ENCODE measurements at places on chromosomes 11 and 22. TPM values are rescaled to one million over a fixed set of nuclear protein-coding genes. Genes with fewer than 3 reads are reported as not detected.
A peak's percentile ranks its signal among the peaks of the same experiment; 100 is the strongest.

GRCh38 chr11:131763193-131763890, 392.9 kb downstream of the NTM start:
- no peaks in the 10 kb centered on the region for H3K36me3 ChIP-seq
- H3K4me1 ChIP-seq, result peaks cover 55% of the 10 kb centered on the region
- no peaks in the 10 kb centered on the region for H3K27me3 ChIP-seq
- H3K27ac ChIP-seq, result peak overlapping the region; percentile 87
- DNase-seq, result peak; percentile 84

- no peak overlapping the region for H3K4me3 ChIP-seq
- H3K4me1 ChIP-seq, result no peaks in the 10 kb centered on the region
- DNase-seq, result no peak
- no peak overlapping the region for H3K27ac ChIP-seq
- H3K27me3 ChIP-seq, result peaks cover 4% of the 10 kb centered on the region
Measured at GRCh38 chr11:79449040-79449439, 8.2 kb upstream of the TENM4 start.

GRCh38 chr11:69540118-69541000, 58.9 kb downstream of the LINC01488 start:
- no peaks in the 10 kb centered on the region for H3K27me3 ChIP-seq
- no peak overlapping the region for H3K27ac ChIP-seq

GRCh38 chr11:33638608-33639007, 62.0 kb downstream of the C11orf91 start:
- no peak for DNase-seq
- H3K4me1 ChIP-seq, result peaks cover 22% of the 10 kb centered on the region
- H3K27me3 ChIP-seq, result no peaks in the 10 kb centered on the region
- H3K36me3 ChIP-seq, result no peaks in the 10 kb centered on the region
- no peak overlapping the region for H3K27ac ChIP-seq
- no peak overlapping the region for H3K4me3 ChIP-seq

The ROBO4 gene
- total RNA-seq, result 0.59 TPM

DNA sequence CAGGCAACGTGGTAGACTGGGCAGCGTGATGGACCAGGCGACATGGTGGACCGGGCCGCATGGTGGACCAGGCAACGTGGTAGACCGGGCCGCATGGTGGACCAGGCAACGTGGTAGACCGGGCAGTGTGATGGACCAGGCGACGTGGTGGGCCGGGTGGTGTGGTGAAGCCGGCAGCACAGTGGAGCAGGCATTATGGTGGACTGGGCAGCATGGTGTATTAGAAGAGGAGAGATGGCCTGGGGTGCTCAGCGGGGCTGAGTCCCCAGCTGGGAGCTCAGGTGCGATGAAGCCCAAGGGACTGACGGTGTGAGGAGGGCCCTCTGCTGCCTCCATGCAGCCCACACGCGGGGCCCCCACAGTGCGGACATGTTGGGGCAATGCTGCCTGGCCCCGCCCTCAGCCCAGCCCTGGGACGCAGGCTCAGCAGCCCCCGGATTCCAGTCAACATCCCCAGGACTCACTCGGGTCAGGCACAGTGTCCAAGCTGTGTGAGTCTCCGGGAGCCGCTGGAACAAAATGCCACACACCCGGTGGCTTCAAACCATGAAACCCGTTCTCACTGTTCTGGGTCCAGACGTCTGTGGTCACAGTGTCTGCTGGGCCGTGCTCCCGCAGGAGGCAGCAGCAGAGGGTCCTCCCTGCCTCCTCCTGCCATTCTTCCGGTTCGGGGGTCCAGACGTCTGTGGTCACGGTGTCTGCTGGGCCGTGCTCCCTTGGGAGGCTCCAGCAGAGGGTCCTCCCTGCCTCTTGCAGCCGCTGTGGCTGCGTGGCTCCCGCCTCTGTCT, 1084.9 kb downstream of the BRD1 start:
- no peak overlapping the region for H3K27ac ChIP-seq
- H3K27me3 ChIP-seq, result no peaks in the 10 kb centered on the region
- peak; percentile 74 for DNase-seq
- H3K36me3 ChIP-seq, result no peaks in the 10 kb centered on the region

GRCh38 chr22:32311551-32312071, 46.1 kb upstream of the RFPL3 start:
- no peak for DNase-seq
- no peaks in the 10 kb centered on the region for H3K4me1 ChIP-seq

The TIGD3 gene
- total RNA-seq, result not detected

- DNase-seq, result peak; percentile 95
- peaks cover 57% of the 10 kb centered on the region for H3K36me3 ChIP-seq
- H3K4me1 ChIP-seq, result peaks cover 24% of the 10 kb centered on the region
- H3K27me3 ChIP-seq, result no peaks in the 10 kb centered on the region
Measured at GRCh38 chr11:78208257-78209165, 19.8 kb downstream of the USP35 start.

The TEX12 gene
- total RNA-seq, result 0.59 TPM

DNA sequence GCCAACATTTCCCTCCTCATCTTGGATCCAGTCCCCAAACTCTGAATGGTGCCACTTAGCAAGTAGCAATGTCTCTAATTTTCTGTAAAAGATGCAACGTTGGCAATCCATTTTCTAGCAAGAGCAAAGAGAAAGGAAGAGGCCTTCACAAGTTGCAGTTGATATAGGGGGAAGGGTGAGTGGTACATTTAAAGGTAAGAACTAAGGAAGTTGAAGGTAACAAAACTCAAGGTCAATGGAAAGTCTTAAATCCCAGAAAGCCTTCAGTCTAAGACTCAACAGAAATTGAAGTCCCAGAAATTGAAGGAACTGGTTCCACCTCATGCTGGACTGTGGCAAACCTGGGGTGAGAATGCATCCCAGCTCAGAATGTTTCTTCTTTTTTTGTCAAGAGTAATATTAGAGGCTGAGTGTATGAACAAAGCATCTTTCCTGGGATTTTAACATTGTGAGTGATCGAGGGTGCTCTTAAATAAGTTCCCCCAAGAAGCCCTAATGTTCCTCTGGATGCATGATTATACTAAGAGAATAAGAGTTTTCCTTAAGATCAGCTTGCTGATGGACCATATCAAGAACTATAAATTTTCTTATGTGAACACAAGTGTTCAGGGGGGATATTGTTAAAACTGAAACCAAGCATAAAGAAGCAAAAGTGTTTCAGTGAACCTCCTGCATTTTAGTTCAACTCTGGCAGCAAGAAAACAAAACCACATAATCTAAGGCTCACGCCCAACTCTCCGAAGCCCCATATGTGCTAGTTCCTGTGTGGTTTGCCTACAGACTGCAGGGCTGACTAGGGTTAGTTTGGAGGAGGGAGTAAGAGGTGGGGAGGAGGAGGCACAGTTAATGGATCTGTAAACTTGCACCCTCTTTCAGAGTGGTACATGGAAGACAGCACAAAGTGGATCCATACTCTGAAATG, at the start of gene GRAP2:
GRAP2 (plus strand) TSS at position 779 of the 922 bp plus-strand sequence. CDS start 46,023 bp downstream, outside the sequence.
- H3K27me3 ChIP-seq, result peaks cover 19% of the 10 kb centered on the region
- no peak for DNase-seq
- H3K27ac ChIP-seq, result no peak within 1 kb of the TSS
- no peak within 1 kb of the TSS for H3K4me3 ChIP-seq
- H3K36me3 ChIP-seq, result no peaks in the 10 kb centered on the region

The GVQW3 gene
- 2.9 TPM for total RNA-seq

DNA sequence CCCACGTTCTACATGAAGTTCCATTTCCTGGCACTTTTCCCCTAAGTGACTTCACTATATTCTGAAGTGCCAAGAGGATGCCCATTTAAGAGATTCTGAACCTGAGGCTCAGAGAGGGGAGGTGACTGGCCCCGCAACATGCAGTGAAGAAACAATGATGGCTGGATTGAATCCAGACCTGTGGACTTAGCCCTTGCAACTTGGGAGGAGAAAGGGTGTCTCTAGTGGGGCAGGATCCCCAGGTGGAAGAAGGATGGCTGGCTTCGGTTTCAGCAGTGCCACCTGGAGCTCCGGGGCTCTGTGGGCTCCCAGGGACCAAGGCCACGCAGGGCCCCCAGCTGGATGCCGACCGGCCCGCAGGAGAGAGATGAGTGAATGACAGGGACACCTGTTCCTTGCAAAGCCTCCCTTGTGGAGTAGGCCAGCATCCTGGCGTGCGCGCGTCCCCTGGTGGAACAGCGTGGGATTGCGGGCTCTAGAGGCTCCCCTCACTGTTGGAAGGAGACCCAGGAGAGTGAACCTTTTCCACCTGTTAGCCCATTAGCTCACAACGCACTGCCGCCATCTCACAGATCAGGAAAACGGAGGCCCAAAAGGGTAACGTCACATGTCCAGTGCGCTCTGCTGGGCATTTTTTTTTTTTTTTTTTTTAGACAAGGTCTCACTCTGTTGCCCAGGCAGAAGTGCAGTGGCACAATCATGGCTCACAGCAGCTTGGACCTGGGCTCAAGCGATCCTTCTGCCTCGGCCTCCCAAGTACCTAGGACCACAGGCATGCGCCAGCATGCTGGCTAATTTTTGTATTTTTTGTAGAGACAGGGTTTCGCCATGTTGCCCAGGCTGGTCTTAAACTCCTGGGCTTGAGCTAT, 104.7 kb downstream of the KIAA1671 start:
- H3K4me1 ChIP-seq, result peaks cover 9% of the 10 kb centered on the region
- peak; percentile 89 for DNase-seq
- H3K27me3 ChIP-seq, result no peaks in the 10 kb centered on the region
- H3K27ac ChIP-seq, result no peak overlapping the region
- no peak overlapping the region for H3K4me3 ChIP-seq

DNA sequence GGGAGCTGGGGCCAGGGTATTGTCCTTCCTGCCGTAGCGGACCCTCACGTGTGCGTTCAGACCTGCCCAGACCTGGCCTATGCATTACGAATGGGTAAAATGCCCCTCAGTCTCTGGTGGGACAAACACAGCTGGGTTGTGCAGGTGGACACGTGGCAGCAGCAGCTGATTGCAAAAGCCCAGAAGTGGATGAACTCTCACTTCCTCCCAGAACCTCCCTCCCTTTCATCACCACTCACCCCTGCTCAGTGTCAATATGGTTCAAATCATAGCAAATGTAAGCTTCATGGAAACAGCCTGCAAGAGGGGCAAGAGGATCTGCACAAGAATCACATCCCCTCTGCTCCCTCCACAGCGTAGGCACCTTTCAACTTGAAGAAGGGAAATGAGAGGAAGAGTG, 352.1 kb downstream of the OPCML start:
- H3K27me3 ChIP-seq, result no peaks in the 10 kb centered on the region
- no peak overlapping the region for H3K4me3 ChIP-seq
- H3K36me3 ChIP-seq, result no peaks in the 10 kb centered on the region
- H3K27ac ChIP-seq, result no peak overlapping the region
- H3K4me1 ChIP-seq, result no peaks in the 10 kb centered on the region

DNA sequence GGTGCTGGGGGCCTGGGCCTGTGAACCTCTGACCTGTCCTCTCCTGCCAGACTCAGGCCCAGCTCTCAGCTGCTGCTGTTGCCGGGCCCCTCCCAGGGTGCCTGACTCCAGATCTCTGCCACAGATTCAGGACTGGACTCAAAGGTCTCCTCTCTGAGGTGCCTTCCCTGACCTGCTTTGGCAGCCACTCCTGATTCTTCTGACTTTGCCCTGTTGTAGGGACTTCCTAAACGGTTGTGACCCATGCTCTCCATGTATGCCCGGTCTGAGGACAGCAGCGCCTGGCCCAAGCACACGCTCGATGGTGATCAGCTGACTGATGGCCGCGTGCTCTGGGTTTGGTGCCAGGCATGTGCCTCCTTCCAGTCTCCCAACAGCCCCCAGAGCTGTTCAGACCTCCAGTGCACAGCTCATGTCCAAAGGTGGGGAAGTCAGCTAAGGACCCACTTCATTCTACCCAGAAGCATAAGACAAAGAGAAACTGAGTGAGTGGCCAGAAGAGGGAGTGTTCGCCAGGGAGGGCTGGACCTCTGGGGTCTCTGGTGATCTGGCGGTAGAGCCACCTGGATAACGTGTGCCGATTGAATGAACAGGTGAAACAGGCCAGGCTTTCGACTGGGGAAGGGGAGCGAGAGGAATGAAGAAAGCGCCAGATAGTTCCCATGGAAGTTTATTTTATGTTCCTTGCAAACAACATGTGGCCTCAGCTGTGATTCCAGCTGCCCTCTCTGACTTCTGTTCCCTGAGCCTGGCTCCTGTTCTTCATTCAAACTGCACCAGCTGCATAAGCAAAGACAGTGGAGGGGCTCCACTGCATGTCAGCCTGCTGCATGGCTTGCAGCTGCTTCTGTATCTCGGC, 8.1 kb upstream of the TOP3B start:
- peaks cover 22% of the 10 kb centered on the region for H3K27me3 ChIP-seq
- H3K36me3 ChIP-seq, result no peaks in the 10 kb centered on the region
- no peak overlapping the region for H3K4me3 ChIP-seq
- no peak overlapping the region for H3K27ac ChIP-seq

The PSMA1 gene
- 107 TPM for total RNA-seq

DNA sequence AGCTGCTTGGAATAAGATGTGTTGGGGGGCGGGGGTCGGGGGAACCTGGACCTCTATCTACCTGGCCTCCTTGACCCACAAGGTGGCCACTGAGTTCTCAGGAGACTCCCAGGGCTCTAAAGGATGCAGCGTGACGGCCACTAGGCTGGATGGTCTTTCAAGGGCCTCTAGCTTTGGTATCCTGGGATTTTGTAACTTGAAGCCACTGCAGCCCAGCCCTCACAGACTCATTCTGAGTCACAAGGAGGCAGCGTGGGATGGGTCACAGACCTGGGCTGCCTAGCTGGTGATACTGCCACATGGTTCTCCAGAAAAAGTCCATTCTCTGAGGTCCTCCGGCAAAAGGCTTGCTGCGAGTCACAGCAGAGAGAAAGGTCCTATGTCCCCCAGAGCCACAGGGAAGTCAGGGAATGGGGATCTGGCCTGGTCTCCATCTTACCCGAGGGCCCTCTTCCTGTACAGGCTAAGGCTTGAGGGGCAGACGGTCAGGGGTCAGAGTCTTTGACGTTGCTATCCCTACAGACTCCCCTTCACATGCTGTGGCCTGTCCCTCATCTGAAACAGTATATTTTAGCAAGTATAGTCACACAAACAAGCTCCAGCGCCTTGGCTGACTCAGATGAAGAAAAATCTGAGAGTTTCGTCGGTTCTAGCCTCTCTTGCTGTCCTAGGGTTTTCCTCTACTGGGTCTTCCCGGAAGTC, 52.4 kb downstream of the KCNC1 start:
- H3K4me3 ChIP-seq, result peak overlapping the region; percentile 23
- H3K27ac ChIP-seq, result peak overlapping the region; percentile 87
- H3K4me1 ChIP-seq, result peaks cover 12% of the 10 kb centered on the region
- H3K27me3 ChIP-seq, result no peaks in the 10 kb centered on the region
- DNase-seq, result peak; percentile 99
- no peaks in the 10 kb centered on the region for H3K36me3 ChIP-seq

The IL17RA gene
- total RNA-seq, result 6.2 TPM

GRCh38 chr11:61802605-61803004, 9.9 kb downstream of the FEN1 start:
- DNase-seq, result no peak
- no peaks in the 10 kb centered on the region for H3K27me3 ChIP-seq
- H3K4me3 ChIP-seq, result no peak overlapping the region
- peaks cover 36% of the 10 kb centered on the region for H3K36me3 ChIP-seq
